Stimulated activated CD8-positive, alpha-beta memory T cell treated with anti-CD3 and anti-CD28 coated beads, Interleukin-7, amount 100 ng/mL, for 48 hours (primary cell): ENCODE measurements at places on chromosomes 7 and 10.

GRCh38 chr7:150363872-150364271 lies 4.8 kb upstream of the REPIN1 start:
- no peak for DNase-seq

GRCh38 chr10:129627442-129627841 lies 160.4 kb downstream of the MGMT start:
- DNase-seq = no peak

- DNase-seq = no peak
These were observed 47.2 kb downstream of the DNAJC12 start for GRCh38 chr10:67790534-67791408.

DNA sequence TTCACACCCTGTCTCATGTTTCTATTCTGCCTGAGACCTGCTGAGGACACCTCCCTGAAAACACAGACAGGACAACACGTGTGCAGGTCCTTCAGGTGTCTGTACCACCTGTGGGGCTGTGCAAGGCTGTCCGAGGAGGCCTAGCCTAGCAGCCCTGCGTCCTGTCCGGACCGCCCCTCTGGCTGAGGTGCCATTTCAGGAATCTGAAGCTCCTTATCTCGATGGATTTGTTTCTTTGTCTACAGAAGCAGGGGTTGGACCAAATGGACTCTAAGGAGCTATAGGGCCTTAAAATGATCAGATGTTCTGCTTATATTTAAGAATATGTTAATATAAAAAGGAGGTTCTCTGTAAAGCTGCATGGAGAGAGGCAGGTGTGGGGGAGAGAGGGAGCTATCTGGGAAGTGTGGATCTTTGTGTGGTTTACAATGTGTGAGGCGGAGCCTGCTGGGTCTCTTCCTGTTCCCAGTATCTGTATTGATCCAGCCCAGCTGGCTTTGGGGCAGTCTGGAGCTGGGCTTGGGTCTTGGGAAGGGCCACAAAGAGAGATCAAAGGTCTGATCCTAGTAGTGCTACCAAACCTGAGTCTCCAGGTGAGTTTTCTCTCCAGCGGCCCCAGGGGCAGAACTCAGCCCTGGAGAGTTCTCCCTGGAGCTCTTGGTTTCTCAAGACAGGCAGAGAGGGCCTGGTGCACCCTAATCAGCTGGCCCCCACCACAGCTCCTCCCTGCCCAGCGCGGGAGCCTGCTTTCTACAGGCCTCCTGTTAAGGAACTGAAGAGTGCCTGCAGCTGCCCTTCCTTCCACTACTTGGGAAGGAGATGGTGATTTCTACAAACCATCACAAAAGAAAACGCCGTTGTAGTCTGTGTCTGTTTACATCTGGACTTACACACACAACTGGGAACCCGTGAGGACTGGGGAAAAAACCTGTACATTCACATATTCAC lies 3.4 kb upstream of the MNX1 start:
- no peak for DNase-seq

DNA sequence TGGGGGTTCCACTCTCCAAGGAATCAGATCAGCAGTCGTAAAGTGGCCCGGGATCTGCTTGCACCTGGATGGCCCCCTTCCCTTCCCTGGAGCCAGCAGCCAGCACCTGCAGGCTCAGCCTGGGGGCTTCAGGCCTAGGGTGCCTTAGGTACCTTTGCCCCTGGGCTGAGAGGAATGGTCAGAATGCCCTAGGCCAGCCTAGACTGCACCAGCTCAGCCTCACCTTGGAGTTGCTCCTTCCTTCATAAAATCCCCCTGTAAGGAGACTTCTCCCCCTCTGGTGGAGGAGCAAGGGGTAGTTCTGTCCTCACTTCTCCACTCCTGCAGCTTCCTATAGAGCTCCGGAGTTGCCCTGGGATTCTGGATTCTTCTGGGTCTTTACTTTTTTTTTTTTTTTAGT lies 32.4 kb upstream of the LBX1 start:
- DNase-seq = no peak
